ENCODE measurements at places on chromosomes 12 and 14. TPM values are rescaled to one million over a fixed set of nuclear protein-coding genes. Genes with fewer than 3 reads are reported as not detected.

Gene LTB4R2
- polyA plus RNA-seq = 6.5 TPM

Gene GSC
- 0.27 TPM for polyA plus RNA-seq

Gene KRT72
- 12.0 TPM for polyA plus RNA-seq

Gene LRRIQ1
- polyA plus RNA-seq = 0.43 TPM

Gene COCH
- 1.7 TPM for polyA plus RNA-seq

Gene CDKN3
- 17.6 TPM for polyA plus RNA-seq

Gene HVCN1
- polyA plus RNA-seq = 35.1 TPM

Gene FOS
- 253 TPM for polyA plus RNA-seq

Data from thymus (tissue), 14 donors.